ENCODE measurements at places on chromosomes 2 and 18. TPM values are rescaled to one million over a fixed set of nuclear protein-coding genes. Genes with fewer than 3 reads are reported as not detected.

GRCh38 chr2:227098162-227098515 is 65.9 kb downstream of the COL4A4 start:
- no peak for DNase-seq

DNA sequence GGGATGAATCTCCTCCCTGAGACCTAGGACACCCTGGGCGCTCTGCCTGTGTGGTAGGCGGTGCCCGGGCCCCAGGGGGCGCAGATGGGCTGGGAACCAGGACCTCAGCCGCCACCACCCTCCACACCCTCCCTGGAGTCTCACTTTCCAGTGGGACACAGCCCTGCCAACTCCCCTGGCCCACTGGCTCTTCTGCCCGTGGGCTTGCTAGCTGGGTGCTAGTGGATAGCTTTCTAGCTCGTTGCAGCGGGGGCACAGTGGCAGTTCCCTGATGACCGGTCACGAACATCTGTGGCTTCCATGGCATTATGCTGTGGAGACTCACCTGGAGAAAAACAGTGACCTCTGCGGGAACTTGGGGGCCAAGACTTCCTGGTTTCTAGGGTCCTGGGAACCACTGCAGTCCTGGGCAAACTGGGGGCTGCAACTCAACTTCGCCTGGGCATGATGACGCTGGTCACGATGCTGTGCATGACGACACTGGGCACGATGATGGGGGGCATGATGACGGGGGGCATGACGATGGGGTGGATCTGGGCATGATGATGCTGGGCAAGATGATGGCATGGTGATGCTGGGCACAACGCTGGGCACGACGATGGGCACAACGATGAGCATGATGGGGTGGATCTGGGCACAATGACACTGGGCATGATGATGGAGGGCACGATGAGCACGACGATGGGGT is 31.0 kb upstream of the ALLC start:
- DNase-seq, result no peak

GRCh38 chr2:170500770-170501169 is 214.4 kb upstream of the SP5 start:
- no peak for DNase-seq

DNA sequence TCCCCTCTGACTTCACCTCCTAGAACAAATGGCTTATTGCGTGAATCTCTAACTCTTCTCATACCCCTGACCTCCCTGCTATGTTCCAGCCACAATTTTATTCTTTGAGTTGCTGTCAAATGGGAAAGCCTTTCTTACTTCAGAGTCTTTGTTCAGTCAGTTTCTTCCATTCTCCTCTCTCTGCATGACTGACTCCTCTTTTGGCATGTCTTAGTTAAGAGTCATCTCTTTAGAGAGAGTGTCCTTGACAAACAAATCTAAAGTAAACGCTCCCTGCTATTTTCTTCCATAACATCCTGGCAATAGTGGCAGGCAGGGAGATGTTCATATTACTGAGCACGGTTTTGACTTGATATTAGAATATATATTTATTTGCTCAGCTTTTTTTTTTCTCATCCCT is 170.7 kb upstream of the ERBB4 start:
- peak; percentile 56 for DNase-seq

- no peak for DNase-seq
Observed at GRCh38 chr2:40428439-40428838, 23.5 kb downstream of the SLC8A1 start.

- DNase-seq, result no peak
Observed at GRCh38 chr2:176399074-176399598, 129.9 kb downstream of the MTX2 start.

- no peak for DNase-seq
Observed at GRCh38 chr2:66534461-66534860, 99.5 kb downstream of the MEIS1 start.

GRCh38 chr18:46397174-46397573 is 259.8 kb downstream of the LOXHD1 start:
- DNase-seq, result no peak

- no peak for DNase-seq
Observed at GRCh38 chr2:120901201-120901600, 165.5 kb downstream of the GLI2 start.

- no peak for DNase-seq
Observed at GRCh38 chr2:191036363-191036762, 22.4 kb upstream of the STAT1 start.

- DNase-seq, result peak; percentile 68
Observed at GRCh38 chr2:234412726-234413125, 84.2 kb downstream of the ARL4C start.

DNA sequence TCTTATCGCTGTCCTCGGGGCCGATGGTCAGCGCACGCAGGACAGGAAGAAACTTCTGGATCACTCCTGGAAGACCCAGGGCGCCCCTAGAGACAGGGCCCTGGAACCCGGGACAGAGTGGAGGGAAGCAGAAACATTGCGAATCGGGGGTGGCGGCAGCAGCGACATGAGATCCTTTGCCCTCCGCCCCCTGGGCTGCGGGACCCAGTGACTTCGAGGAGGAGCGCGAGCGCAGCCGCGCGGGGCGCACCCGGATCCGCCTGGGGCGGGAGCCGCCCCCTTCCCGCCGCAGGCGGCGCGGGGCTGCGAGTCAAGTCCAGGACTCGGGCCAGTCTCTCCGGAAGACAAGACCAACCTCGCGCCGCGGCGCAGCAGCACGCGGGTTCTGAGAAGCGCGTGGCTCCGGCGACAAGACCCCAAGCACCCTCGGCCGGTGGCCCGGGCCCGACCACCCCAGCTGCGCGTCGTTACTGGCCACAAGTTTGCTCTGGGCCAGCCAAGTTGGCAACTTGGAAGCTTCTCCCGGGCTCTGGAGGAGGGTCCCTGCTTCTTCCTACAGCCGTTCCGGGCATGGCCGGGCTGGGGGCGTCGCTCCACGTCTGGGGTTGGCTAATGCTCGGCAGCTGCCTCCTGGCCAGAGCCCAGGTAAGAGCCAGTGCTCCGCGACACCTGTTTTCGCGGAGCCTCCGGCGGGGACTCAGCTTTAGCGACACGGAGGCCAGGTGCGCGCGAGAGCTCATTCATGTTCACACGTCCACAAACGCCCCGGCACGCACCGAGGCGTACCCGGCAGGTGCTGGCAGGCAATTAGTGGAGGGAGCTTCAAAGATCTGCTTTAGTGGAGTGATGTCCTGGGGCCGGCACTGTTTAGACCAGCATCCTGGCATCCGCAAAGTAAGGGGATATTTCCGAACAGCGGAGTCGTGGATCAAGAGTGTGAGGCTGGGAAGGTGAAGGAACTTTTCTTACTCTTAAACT is at the start of gene PTH2R:
TSS of gene PTH2R (plus strand) at position 319 of the 978 bp plus-strand sequence. CDS start at position 571, 252 bp downstream.
- no peak for DNase-seq

- peak; percentile 25 for DNase-seq
Observed at GRCh38 chr2:234488913-234489451, 7.9 kb downstream of the ARL4C start.

GRCh38 chr2:39874236-39874635 is 95.2 kb upstream of the THUMPD2 start:
- DNase-seq, result no peak

DNA sequence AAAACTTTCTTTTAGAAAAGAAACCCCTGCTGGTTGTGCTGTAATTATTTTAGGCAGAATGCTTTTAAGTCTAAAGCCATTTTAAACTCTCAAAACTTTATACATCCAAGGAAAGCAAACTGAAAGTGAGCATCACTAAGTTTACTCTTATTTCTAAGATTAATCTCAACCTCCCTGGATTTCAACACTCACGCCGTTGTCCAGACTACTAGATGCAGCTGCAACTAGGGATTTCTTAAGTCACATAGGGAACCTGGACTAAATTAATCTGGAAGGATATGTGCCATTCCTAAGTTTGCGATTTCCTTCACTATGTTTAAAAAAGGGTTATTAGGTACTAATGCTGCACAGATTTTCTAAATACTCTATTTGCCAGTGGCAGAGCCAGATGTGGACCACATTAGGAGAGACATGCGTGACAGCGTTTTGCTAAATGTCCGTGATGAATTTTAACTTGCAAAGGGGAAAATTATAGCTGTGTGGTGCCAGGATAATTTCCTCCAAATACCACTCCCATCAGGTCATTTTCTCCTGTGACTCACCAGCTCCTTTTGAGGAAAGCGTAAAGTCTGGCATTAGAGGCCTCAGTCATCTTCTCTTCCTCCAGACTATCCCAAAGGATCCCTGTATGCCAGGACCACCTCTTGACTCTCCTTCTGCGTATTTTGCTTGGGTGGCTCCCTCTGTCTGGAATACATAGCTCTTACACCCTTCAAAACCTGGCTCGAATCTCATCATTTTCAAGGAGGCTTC is 143.7 kb downstream of the ATL2 start:
- DNase-seq, result peak; percentile 90

DNA sequence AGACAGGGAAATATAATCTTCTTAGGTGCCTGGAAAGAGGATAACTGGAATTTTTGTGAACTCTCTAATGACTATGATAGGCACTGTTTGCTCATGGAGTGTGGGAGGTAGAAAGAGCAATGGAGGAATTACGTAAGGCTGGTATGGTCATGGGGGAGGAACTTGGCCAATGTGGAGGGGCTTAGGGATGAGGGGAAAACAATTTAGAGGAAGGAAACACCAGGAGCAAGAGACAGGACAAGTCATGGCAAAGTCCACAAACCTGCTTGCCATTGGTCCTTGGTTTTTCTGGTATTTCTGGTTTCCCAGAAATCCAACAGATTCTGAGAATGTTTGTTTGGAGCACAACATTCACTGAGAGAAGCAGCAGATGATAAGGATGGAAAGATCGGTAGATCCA is 274.2 kb downstream of the DYSF start:
- no peak for DNase-seq

DNA sequence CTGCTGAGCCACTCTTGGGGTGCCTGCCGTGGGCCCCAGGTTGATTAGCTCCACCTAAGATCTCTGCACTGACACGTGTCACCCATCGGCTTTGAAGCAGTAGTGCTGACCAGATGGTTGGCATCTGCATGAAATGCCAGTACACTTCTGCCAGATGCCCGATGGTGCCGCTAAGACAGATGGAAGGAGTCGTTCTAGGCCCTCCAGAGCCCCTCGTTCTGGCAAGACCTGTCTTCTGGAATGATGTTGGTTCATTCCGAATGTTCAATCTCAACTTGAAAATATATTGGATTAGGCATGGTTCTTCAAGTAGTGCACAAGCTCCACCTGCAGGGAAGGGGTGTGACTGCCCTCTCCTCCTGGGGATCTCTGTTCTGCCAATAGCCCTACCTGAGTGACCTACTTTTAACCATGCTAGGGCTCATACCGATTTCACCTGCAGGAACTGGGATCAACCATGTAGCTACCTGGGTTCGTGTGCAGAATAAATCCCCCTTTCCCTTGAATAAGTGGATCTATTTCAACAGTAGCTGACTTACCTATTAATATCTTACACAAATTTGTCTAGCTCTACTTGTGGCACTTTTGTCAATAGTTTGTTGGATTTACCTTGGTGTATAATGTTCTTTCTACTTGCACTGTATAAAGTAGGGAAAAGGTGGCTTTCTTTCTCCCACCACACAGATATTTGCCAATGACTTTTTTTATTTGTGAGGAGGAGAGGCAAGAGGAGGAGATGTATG is 342.6 kb downstream of the CTNNA2 start:
- DNase-seq, result no peak

DNA sequence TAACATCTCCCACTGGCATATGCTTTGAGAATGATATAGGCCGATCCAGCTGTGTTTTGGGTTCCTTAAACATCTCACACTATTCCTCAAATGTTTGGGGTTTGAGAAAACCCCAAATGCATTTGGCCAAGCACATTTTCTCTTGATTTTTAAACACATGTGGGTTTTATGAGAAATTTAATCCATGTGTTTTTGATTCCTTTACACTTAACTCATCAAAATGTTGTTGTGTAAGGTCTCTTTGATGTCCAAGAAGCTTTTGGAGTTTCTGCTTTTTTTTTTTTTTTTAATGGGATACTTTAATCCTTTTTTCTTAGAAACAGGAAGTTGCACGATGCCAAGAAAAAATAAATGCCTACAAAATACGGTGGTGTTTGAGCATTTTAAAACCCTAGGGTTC is 339.8 kb upstream of the TCF4 start:
- peak; percentile 84 for DNase-seq

- peak; percentile 52 for DNase-seq
Observed at GRCh38 chr2:173054466-173054865, 21.2 kb upstream of the MAP3K20 start.

DNA sequence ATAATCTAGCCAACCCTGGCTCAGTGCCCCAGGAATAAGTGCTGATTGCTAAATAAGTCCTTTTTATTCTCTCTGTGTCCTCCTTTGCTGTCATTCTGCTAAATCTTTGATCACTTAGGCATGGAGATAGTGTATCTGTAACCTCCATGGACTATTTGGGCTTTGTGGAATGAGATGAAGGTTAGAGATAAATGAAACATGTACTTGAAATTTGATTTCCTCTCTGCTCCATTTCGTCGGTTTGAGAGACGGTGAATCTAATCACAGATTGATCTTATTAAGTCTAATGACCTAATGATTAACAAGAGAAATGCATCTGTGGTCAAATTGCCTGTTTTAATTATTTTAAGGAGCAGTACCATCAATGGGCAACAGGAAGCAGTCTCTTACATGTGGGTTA is 159.2 kb downstream of the RIT2 start:
- no peak for DNase-seq

- peak; percentile 96 for DNase-seq
Observed at GRCh38 chr2:95333888-95334338, 36.8 kb downstream of the KCNIP3 start.

GRCh38 chr2:143068509-143068908 is 60.7 kb upstream of the ARHGAP15 start:
- no peak for DNase-seq

- DNase-seq, result no peak
Observed at GRCh38 chr2:69131983-69132675, 119.2 kb downstream of the ANTXR1 start.

GRCh38 chr2:151040039-151040438 is 221.6 kb downstream of the RBM43 start:
- DNase-seq, result no peak

- DNase-seq, result no peak
Observed at GRCh38 chr2:61431345-61431744, 39.5 kb downstream of the USP34 start.

SLC9A4 gene
- not detected for total RNA-seq

TNFRSF11A gene
- total RNA-seq, result 1.3 TPM

IL36RN gene
- total RNA-seq, result not detected

WDR35 gene
- total RNA-seq, result 4.0 TPM

CUL3 gene
- 41.5 TPM for total RNA-seq

PDE6D gene
- total RNA-seq, result 61.5 TPM

CHRND gene
- not detected for total RNA-seq

MCM6 gene
- 40.8 TPM for total RNA-seq

FAHD2A gene
- 25.7 TPM for total RNA-seq

TMEM37 gene
- total RNA-seq, result not detected

TEX44 gene
- not detected for total RNA-seq

CRYBA2 gene
- not detected for total RNA-seq

SUCLG1 gene
- total RNA-seq, result 84.4 TPM

TAF1B gene
- total RNA-seq, result 30.3 TPM

COL4A3 gene
- total RNA-seq, result 0.47 TPM

DPYSL5 gene
- not detected for total RNA-seq

IDH1 gene
- total RNA-seq, result 145 TPM
